Activated T-helper 2 cell treated with anti-CD3 and anti-CD28 coated beads, Interferon-gamma antibody, Interleukin-2, Interleukin-4, amounts not matched to agents 10 μg/mL and 5 μg/mL and 100 μg/mL, durations not matched to agents 14 hours and 24 hours and 36 hours (primary cell): ENCODE measurements at places on chromosomes 7 and 10.

DNA sequence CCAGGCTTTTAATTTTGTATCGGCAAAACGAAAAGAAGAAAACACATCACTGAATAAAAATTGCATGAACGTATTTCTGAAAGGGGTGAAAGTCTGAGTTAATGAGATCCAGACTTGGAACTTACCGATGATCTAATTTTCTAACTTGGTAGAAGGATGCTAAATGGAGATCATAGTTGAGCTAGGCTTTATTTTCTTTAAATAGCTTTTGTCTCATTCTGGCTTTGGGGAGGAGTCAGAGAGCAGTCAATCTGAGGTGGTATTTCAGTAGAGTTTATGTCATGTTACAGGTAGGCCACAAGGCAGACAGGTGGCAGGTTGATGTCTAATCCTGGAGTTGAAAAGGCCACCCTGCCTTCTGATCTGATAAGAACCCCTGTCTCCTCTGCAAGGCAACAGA lies 161.9 kb downstream of the KIAA1217 start:
- DNase-seq: no peak

DNA sequence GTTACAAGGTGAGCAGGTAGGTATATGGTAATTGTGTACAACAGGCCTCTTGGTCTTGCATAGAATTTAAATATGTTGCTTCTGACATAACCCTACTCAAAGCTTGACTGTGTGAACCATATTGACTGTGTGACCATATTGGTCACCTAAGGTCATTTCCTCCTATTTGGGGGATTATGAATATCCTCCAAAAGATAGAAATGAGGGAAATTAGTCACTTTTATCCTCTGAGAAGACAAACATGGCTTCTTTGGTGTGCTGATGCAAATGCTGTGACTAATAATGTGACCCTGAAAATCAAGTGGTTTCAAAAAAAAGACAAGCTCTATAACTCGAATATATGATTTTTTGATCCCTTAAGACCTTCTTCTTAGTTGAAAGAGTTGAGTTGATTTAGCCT lies 27.9 kb downstream of the IFIT5 start:
- DNase-seq: no peak

GRCh38 chr7:99221866-99222265 lies 14.0 kb upstream of the KPNA7 start:
- DNase-seq: no peak

DNA sequence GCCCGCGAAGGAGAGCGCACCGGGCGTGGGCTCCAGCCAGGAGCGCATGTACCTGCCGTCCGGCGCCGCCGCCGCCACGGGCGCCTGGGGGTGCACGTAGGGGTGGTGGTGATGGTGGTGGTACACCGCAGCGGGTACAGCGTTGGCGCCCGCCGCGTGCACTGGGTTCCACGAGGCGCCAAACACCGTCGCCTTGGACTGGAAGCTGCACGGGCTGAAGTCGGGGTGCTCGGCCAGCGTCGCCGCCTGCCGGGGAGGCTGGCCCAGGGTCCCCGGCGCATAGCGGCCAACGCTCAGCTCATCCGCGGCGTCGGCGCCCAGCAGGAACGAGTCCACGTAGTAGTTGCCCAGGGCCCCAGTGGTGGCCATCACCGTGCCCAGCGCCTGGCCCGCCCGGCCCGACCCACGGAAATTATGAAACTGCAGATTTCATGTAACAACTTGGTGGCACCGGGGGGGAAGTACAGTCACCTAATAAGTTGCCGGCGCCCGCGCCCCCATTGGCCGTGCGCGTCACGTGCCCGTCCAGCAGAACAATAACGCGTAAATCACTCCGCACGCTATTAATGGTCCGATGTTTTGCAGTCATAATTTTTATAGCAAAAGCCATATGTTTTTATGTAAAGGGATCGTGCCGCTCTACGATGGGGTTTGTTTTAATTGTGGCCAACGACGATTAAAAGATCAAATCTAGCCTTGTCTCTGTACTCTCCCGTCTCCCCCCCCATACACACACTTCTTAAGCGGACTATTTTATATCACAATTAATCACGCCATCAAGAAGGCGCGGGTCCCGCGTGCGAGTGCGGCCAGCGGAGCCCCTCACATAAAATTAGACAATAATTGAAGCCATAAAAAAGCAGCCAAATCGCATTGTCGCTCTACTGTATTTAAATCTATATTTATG lies at the start of gene HOXA9:
Gene HOXA9 (minus strand): TSS at position 449 of the 907 bp plus-strand sequence. CDS start 80 bp downstream, at position 369.
- DNase-seq: no peak

DNA sequence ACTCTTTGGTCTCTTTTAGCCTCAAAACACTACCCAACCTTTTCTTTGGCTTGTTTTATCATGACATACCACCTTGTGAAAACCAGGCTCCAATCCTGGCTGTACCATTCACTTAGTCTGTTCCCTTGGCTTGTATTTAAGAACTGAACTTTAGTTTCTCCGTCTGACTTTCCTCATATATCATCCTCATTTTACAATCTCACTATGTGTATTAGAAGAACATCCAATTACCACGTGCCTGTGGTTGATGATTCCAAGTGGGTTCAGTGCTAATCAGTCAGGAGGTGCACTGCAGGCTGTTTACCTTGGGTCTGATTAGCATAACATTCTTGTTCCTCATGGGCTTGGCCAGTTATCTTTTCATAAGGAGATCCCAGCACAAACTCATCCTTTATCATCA lies 144.8 kb upstream of the KLF14 start:
- no peak for DNase-seq

DNA sequence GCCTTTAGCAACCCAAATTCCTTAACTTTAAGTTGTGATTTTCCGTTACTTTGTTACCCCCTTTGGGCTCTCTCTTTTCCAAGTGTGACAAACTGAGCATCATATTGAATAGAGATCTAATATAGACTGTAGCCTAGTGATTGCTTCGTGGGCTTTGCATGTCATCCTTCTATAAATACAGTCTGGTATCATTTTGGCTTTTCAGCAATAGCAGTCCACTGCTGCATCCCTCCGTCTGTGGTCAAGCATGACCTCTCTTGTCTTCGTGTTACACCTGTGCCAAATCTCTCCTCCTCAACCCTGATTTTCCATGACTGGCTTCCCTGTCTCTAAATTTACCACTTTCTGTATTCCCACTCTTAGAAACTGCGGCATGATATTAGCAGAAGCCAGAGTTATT lies 53.8 kb upstream of the AGK start:
- DNase-seq: no peak

GRCh38 chr7:88665892-88666514 lies 93.5 kb upstream of the ZNF804B start:
- no peak for DNase-seq
